ENCODE measurements at places on chromosomes 5 and 9. TPM values are rescaled to one million over a fixed set of nuclear protein-coding genes. Genes with fewer than 3 reads are reported as not detected.
A peak's percentile ranks its signal among the peaks of the same experiment; 100 is the strongest.

PDLIM4 gene
- 8.3 TPM for total RNA-seq

GRCh38 chr5:158410976-158411375, 552.0 kb upstream of the CLINT1 start:
- H3K4me3 ChIP-seq = no peak overlapping the region
- H3K4me1 ChIP-seq = no peaks in the 10 kb centered on the region
- H3K27me3 ChIP-seq = no peaks in the 10 kb centered on the region
- no peaks in the 10 kb centered on the region for H3K36me3 ChIP-seq
- H3K27ac ChIP-seq = no peak overlapping the region

DNA sequence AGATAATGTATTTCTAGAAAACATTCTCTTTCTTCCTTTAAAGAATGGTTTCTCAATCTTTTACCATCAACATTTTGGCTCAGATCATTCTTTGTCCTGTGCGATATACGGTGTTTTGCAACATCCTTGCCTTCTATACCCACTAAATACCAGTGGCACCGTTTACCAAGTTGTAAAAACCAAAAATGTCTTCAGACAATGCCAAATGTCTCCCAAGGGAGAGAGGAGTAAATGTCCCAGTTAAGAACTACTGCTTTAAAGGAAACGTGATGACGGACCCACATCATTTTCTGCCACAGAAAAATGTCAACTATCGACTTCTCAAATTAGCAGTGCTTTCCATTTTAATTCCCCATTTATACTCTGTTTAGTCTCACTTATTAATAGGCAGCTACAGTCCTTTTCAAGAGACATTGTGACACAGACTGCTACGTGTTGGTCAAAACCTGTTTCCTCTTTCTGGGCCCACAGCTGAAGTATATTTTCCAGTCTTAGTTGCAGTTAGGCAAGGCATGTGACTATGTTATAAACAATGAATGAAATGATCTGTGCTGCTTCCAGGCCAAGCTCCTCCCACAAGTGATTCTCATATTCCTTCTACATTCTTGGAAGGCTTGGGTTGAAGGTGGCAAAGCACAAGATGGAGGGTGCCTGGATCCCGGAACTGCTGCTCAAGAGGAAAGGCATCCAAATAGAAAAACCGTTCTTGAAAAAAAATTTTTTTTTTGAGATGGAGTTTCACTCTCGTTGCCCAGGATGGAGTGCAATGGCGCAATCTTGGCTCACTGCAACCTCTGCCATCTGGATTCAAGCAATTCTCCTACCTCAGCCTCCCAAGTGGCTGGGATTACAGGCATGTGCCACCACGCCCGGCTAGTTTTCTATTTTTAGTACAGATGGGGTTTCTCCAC, 8.8 kb downstream of the PRXL2C start:
- no peak for DNase-seq
- no peaks in the 10 kb centered on the region for H3K36me3 ChIP-seq
- no peak overlapping the region for H3K4me3 ChIP-seq
- H3K4me1 ChIP-seq = no peaks in the 10 kb centered on the region
- H3K27ac ChIP-seq = no peak overlapping the region

- no peak overlapping the region for H3K27ac ChIP-seq
- no peaks in the 10 kb centered on the region for H3K36me3 ChIP-seq
- H3K4me3 ChIP-seq = no peak overlapping the region
- no peaks in the 10 kb centered on the region for H3K27me3 ChIP-seq
- DNase-seq = peak; percentile 42
These were observed 110.1 kb downstream of the MVB12B start for GRCh38 chr9:126436545-126437267.

GRCh38 chr9:122444041-122444733, 33.5 kb downstream of the OR1J1 start:
- no peak overlapping the region for H3K4me3 ChIP-seq
- no peak overlapping the region for H3K27ac ChIP-seq
- H3K4me1 ChIP-seq = no peaks in the 10 kb centered on the region
- H3K36me3 ChIP-seq = no peaks in the 10 kb centered on the region
- no peaks in the 10 kb centered on the region for H3K27me3 ChIP-seq

Data from neural progenitor cell (in vitro differentiated cells).